Glomerular endothelial cell (primary cell): ENCODE measurements at places on chromosomes 2 and 18.

DNA sequence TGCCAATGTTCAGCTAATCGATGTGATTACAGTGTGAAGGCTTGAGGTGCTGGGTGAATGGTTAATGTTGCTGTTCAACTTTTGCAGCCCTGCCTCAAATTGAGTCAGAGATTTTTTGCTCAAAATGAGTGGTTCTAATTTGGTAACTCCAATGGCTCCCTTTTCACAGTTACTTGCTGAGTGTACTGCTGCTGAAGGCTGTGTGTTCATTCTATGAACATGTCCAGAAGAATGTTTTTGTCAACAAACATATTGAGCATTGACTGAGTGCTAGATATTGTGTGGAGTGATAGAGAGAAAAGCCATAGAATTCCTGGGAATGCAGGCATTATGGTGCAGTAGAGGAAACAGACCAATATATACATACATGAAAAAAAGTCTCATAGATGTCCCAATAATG is 39.0 kb upstream of the TCF4 start:
- no peak for DNase-seq

DNA sequence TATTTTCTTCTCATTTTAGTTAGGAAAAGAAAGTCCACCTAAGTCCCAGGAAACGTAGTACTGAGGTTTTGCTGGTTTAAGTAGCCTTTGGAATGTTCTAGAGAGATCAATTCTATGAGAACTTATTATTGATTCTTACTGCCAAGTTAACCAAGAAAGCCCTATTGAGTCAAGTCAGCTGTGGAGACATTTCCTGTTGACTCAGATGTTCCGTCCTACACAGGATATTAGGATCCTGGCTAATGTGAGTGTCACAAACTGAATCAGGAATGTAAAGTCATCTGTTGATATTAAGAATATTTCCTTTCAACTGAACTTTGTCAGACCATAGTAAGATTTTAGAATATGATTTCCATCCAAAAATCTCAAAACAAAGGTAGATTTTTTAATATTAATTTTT is 654.3 kb downstream of the LRRTM4 start:
- DNase-seq = peak; percentile 79

- DNase-seq = no peak
Measured at GRCh38 chr2:43269706-43270105, 43.3 kb upstream of the ZFP36L2 start.

DNA sequence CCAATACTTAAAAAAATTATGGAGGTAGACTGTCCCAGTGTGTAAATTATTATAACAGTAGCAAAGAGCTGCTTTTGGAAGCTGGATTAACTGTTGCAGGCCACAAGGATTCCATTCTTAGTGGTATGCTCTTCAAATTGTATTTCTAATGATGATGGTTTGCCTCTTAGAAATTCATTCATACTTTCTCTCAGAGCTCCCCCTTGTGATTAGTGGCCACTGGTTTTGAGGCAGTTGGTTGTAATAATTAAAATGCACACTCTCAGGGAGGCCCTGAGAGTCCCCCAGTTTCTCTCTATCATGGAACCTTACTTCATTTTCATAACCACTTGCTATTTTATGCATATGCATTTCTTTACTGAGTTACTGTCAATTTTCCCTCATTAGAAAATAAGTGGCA is 122.5 kb downstream of the PLA2R1 start:
- no peak for DNase-seq

DNA sequence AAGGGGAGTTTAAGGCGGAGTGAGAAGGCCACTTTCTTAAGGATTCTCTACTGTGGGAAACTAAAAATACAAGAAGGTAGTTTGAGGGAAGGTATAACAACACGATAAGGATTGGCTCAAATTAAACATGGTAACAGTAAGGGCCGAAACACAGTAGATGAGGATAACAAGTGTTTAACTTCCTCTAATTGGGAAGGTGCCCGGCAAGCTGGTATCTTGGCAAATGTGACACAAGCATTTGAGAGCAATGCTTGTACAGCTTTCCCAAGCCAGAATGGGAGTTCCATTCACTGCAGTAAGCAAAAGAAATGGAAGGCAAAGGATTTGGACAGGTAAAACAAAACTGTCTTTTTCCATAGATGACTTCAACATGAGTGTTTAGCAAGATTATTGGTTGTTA is 19.8 kb downstream of the USP40 start:
- no peak for DNase-seq

DNA sequence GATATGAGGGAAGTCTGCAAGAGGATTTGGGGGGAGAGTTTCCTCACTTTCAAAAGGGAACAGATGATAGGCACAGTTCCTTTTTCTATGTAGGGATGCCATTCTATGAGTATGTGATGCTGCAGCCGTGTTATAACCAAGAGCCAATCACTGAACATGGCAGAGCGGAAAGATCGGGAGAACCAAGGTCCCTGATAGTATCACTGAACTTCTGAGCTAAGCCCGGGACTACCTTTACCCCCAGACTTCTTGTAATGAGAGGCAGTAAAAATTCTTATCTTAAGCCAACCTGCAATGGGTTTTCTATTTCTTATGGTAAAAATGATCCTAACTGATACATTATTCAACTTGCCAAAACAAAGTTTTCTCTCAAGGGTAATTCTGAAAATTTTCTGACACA is 21.6 kb upstream of the SLC1A4 start:
- DNase-seq = no peak

GRCh38 chr2:59044736-59045135 is 803.6 kb upstream of the FANCL start:
- DNase-seq = no peak
